ENCODE measurements at places on chromosomes 13 and 19. TPM values are rescaled to one million over a fixed set of nuclear protein-coding genes. Genes with fewer than 3 reads are reported as not detected.

Gene ADAT3
- 20.4 TPM for total RNA-seq

GRCh38 chr13:85651440-85651839, 147.8 kb downstream of the SLITRK6 start:
- H3K27me3 ChIP-seq: no peaks in the 10 kb centered on the region
- H3K36me3 ChIP-seq: no peaks in the 10 kb centered on the region
- peaks cover 5% of the 10 kb centered on the region for H3K4me1 ChIP-seq
- H3K4me3 ChIP-seq: no peak overlapping the region

Gene EPS8L1
- 341 TPM for total RNA-seq

- DNase-seq: no peak
- no peaks in the 10 kb centered on the region for H3K36me3 ChIP-seq
- H3K4me1 ChIP-seq: peaks cover 7% of the 10 kb centered on the region
Observed at GRCh38 chr19:40143612-40144011, 47.6 kb upstream of the MAP3K10 start.

Gene LGI4
- 1.4 TPM for total RNA-seq

DNA sequence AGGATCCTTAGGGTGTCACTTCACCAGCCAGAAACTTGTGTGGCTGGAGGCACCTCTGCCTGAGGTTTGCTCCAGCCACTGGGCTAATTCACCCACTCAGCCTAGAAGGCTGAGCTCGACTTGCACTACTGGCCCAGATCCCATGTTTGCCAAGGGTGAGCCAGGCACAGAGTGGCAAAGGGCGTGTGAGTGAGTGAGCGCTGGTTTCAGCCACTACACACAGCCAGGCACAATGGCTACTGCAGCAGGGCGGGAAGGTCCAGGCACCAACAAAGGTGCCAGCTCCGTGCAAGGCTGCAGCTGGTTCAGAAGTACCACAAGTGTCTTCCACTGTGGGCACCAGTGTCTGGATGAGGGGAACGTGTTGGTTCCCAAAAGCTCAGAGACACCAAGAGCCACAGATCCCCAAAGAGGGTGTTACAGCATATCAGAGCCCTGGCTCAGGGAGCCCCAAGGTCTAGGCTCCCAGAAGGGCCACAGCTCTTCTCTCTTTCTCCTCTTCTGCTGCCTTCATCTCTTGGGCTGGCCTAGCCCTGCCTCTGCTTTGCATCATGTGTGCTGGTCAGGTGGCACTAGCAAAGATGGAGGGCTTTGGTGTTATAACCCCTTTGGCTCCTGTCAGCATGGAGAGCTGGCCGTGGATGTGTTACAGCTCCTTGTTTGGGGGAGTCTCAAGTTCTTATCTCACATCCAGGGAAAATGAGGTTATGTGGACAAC, 736.3 kb upstream of the KLHL1 start:
- no peaks in the 10 kb centered on the region for H3K27me3 ChIP-seq
- no peak for DNase-seq
- H3K4me1 ChIP-seq: no peaks in the 10 kb centered on the region
- no peak overlapping the region for H3K4me3 ChIP-seq
- no peaks in the 10 kb centered on the region for H3K36me3 ChIP-seq

GRCh38 chr13:47647001-47647400, 354.1 kb downstream of the SUCLA2 start:
- no peak overlapping the region for H3K27ac ChIP-seq
- H3K36me3 ChIP-seq: no peaks in the 10 kb centered on the region
- no peak overlapping the region for H3K4me3 ChIP-seq
- H3K4me1 ChIP-seq: no peaks in the 10 kb centered on the region

- DNase-seq: no peak
- peak overlapping the region; percentile 92 for H3K27ac ChIP-seq
- H3K27me3 ChIP-seq: peaks cover 15% of the 10 kb centered on the region
- H3K4me3 ChIP-seq: peak overlapping the region; percentile 72
Observed at GRCh38 chr19:38975861-38976271, 324 bp upstream of the FBXO17 start.

DNA sequence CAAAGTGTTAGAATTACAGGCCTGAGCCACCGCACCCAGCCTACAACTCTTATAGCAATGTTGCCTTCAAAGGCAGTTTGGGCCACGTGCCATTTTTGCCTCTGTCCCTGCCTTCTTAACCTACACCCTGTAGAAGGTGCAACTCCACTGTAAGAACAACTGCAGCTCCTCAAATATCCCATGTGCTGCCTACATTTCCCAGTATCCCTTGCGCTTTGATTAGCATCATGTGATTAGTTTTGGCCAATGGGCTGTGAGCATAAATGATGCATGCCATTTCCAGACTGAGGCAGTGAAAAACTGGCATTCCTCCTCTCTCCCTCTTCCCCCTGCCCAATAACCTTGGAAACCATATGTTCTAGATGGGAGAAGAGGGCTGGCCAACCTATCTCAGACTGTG, 75.2 kb upstream of the MRI1 start:
- H3K27ac ChIP-seq: no peak overlapping the region
- no peak for DNase-seq
- no peak overlapping the region for H3K4me3 ChIP-seq

DNA sequence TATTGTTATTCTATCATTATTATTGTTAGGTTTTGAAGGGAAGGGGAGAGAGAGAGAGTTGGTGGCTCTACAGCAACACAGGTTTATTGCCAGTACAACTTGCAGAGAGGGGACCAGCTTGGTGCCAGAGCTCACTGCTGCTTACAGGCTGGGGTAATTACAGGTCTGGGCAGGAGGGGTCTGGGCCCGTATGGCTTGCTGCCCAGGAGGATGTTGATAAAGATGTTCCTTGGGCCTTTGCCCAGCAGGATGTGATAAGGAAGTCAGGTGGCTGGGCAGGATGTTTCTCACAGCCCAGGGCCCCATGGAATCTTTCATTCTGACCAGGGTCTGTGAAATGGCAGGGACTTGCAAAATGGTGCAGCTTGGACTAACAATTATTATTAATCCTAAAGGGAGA, 64.2 kb upstream of the ZNF599 start:
- peaks cover 19% of the 10 kb centered on the region for H3K4me1 ChIP-seq
- H3K36me3 ChIP-seq: no peaks in the 10 kb centered on the region
- no peak for DNase-seq
- no peak overlapping the region for H3K4me3 ChIP-seq

DNA sequence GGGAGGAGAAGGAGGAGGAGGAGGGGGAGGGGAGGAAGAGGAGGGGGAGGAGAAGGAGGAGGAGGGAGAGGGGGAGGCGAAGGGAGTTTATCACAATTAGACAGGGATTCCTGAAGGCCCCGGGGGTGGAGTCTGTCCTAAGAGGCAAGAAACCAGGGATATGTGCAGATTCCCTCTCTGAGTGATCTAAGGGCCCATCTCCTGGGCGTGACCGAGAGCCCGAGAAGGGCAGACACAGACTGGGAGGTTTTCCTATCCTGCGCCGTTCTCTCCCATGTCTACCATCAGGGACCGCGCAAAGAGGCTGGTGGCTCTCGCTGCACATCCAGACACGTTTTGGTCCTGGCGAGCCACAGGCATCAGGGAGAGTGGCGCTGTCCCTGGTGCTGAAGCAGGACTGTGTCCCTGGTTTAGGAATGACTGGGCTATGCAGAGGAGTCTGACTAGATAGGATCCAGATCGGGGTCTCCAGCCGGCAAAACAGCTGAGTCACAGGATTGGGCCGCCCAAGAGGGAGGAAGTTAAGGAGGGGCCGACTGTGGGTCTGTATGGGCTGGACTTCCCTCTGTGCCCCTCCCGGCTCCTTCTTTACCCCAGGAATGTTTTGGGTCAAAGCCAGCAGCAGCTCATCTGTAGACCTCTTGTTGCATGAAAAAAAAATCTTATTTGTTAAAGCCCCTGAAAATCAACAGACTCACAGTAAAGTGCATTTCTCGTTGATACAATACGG, 17.9 kb upstream of the ZNF175 start:
- H3K4me3 ChIP-seq: no peak overlapping the region
- no peaks in the 10 kb centered on the region for H3K27me3 ChIP-seq
- no peak overlapping the region for H3K27ac ChIP-seq
- H3K36me3 ChIP-seq: no peaks in the 10 kb centered on the region
- no peak for DNase-seq

DNA sequence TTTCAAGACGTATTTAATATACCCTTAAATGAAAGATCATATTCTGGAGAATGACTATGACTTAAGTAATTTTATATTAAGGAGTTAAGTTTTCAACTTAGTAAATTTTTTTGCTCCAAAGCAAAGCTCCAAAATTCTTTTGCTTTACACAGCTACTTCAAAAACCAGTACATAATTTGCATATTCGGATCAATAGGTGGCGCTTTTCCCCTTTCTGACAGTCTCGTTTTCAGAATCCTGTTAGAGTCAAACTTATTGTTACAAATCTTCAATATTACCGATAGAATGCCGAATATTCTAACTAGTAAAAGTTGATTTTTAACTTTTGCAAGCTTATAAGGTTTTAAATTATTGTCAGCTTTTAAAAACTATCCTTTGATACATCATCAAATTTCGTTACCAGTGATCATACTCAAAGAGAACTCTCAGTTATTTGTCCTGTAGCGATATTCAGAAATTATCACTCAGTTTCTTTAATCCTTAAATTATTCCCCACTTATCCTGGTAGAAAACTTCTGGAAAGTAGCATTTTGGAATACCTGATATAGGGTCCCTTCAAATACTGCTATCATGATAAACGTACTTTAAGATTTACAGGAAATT, 852.7 kb upstream of the KLHL1 start:
- no peaks in the 10 kb centered on the region for H3K27me3 ChIP-seq
- no peak overlapping the region for H3K4me3 ChIP-seq
- H3K4me1 ChIP-seq: no peaks in the 10 kb centered on the region
- H3K27ac ChIP-seq: no peak overlapping the region

Gene OR4F17
- total RNA-seq: not detected

- no peaks in the 10 kb centered on the region for H3K4me1 ChIP-seq
- no peaks in the 10 kb centered on the region for H3K27me3 ChIP-seq
- no peak overlapping the region for H3K4me3 ChIP-seq
- peaks cover 71% of the 10 kb centered on the region for H3K36me3 ChIP-seq
- DNase-seq: no peak
Observed at GRCh38 chr19:56603829-56604228, 8.7 kb downstream of the ZNF71 start.

DNA sequence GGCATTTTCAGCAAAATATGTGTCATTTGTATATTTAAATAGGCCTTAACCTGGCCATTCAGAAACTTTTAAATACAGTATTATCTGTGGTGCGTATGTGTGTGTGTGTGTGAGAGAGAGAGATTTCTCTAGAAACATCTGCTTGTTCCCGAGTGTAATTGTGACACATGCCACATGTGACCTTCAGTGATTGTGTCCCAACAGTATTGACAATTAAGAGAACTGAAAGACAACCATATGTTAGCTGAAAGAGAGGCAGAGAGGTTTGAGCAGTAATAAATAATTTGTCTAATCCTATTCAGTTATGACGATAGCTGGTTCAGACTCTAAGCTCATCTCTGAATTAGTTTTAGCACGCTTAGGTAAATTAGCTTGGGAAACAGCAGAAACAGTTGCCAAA, 1503.1 kb downstream of the PCDH9 start:
- H3K36me3 ChIP-seq: no peaks in the 10 kb centered on the region
- no peak overlapping the region for H3K4me3 ChIP-seq
- no peaks in the 10 kb centered on the region for H3K4me1 ChIP-seq
- DNase-seq: no peak
- no peak overlapping the region for H3K27ac ChIP-seq
- no peaks in the 10 kb centered on the region for H3K27me3 ChIP-seq

Gene ZNF575
- total RNA-seq: not detected

Gene CHAMP1
- 9.7 TPM for total RNA-seq

Gene TNNT1
- 3.3 TPM for total RNA-seq

- H3K36me3 ChIP-seq: no peaks in the 10 kb centered on the region
- H3K27me3 ChIP-seq: no peaks in the 10 kb centered on the region
- no peak overlapping the region for H3K4me3 ChIP-seq
- no peak overlapping the region for H3K27ac ChIP-seq
- no peak for DNase-seq
Observed at GRCh38 chr13:106748785-106749184, 180.8 kb upstream of the ARGLU1 start.

GRCh38 chr13:46202966-46203365, 8.8 kb upstream of the LRRC63 start:
- DNase-seq: no peak
- no peak overlapping the region for H3K27ac ChIP-seq
- no peaks in the 10 kb centered on the region for H3K4me1 ChIP-seq
- H3K27me3 ChIP-seq: no peaks in the 10 kb centered on the region
- H3K36me3 ChIP-seq: no peaks in the 10 kb centered on the region
- H3K4me3 ChIP-seq: no peak overlapping the region

- no peaks in the 10 kb centered on the region for H3K27me3 ChIP-seq
- no peak overlapping the region for H3K4me3 ChIP-seq
- H3K36me3 ChIP-seq: no peaks in the 10 kb centered on the region
Observed at GRCh38 chr19:41480336-41480735, 37.4 kb downstream of the ERICH4 start.

Gene SERPINE3
- total RNA-seq: not detected

Gene CLDND2
- not detected for total RNA-seq

DNA sequence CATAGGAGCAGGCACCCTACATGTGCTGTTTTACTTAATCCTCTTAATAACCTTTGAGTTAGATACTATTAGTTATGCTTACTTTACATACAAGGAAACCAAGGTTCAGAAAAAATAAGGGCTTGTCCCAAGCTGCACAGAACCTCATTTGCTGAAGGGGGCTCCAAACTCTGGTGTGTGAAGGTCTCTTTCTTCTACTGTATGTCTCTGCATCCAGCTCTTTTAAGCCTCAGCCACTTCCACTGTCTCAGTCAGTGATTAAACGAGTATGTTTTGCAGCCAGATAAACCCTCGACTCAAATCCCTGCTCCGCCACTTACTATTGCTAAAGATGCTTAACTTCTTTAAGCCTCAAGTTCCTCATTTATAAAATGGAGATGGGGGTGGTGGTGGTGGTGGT, 112.4 kb upstream of the WASF3 start:
- H3K27me3 ChIP-seq: no peaks in the 10 kb centered on the region
- H3K27ac ChIP-seq: no peak overlapping the region
- no peak for DNase-seq
- no peak overlapping the region for H3K4me3 ChIP-seq

Gene PGLYRP2
- not detected for total RNA-seq

Gene CYP4F12
- total RNA-seq: 34.5 TPM

- no peak for DNase-seq
- H3K27me3 ChIP-seq: no peaks in the 10 kb centered on the region
- H3K27ac ChIP-seq: peak overlapping the region; percentile 90
- peaks cover 69% of the 10 kb centered on the region for H3K36me3 ChIP-seq
- H3K4me3 ChIP-seq: no peak overlapping the region
Observed at GRCh38 chr19:4693471-4694121, 23.5 kb upstream of the MYDGF start.

DNA sequence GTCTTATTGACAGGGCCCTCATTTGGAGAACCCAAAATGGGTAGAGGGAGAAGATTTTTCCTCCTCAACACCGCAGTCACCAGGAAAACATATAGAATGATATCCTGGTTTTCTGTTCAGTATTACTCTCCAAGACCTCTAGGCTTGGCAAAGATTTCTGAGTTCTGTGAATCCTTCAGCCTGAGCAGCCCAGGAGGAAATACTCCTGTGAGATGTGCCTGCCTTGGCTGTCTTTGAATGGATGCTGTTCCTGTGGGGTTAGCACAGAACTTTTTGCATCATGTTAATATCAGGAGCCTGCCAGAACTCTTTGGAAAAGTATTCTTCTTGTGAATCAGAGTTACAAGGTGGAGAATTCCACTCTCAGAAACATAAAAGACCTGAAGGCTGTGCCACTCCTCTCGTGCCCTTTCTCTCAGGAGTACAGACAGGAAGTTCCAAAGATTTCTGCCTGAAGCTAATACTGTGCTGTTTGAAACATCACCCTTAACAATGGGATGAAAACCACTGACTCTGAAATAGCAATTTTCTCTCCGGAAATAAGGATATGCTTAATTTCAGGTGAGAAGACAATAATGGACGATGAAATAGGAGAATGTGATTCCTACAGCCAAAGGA, 520.1 kb upstream of the NBEA start:
- H3K27ac ChIP-seq: peak overlapping the region; percentile 54
- no peaks in the 10 kb centered on the region for H3K36me3 ChIP-seq
- H3K4me3 ChIP-seq: no peak overlapping the region
- DNase-seq: no peak
- peaks cover 3% of the 10 kb centered on the region for H3K4me1 ChIP-seq

Measured in esophagus squamous epithelium (tissue), 5 donors.